ENCODE measurements at places on chromosomes 7 and 10. TPM values are rescaled to one million over a fixed set of nuclear protein-coding genes. Genes with fewer than 3 reads are reported as not detected.

DNA sequence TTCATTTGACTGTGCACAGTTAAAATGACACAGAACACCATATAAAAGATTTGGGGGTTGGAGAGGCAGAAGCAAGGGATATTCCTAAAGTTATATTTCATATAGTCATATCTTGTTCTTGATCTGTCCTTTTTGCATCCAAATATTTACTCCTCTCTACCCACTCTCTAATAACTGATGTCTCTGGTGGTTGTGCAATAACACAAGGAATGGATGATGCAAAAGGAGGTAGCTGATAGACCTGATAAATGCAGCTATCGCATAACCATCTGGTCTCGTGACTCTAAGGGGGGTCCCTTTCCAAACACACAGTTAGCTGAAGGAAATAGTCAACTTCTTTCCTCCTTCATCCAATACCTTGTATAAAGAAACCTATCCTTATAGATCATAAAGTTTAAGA is 123.1 kb downstream of the POLR1F start:
- no peak for DNase-seq

DNA sequence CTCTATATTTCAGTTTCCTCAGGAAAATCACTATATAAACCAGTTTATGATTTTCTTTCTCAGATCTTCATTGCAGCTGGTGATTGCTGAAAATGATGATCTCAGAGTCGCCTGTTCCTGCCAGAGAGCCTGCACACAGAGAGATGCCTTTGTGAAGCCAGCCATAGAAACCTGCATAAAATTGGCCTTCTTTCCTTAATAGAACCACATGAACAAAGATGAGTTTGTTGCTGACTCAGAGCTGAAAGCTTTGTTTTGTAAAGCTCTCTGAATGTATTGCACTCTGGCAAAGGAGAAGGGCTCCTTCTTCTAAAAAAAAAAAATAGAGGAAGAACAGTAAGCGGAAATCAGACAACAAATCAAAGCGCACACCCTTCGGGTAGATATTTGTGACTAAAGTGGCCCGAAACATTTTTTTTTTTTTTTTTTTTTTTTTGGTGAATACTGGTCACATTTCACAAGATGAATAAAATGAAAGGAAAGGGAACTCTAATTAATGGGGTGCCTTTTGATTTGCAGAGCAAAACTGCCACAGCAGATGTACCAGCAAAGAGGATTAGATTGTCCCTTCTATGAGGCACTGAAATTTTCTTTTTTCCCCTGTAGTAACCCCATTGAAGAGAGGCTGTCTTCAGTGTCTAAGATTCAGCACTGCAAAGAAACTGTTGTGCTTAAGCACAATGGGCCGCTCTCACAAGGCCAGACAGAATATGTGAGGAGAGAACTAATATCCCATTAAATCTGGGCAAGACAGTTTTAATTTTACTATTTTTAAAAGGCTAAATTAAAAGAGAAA is 75.1 kb upstream of the PTPRZ1 start:
- DNase-seq: no peak

DNA sequence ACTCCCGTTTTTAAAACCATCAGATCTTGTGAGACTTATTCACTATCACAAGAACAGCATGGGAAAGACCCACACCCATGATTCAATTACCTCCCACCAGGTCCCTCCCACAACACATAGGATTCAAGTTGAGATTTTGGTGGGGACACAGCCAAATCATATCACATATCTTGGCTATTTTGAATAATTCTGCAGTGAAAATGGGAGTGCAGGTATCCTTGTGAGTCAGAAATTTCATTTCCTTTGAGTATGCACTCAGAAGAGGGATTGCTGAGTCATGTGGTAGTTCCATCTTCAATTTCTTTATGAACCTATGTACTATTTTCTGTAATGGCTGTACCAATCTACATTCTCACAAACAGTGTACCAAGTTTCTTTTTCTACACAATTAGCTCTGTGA is 125.8 kb downstream of the ANKRD7 start:
- DNase-seq: no peak

GRCh38 chr10:58723966-58724365 is 211.3 kb downstream of the BICC1 start:
- DNase-seq: no peak

DNA sequence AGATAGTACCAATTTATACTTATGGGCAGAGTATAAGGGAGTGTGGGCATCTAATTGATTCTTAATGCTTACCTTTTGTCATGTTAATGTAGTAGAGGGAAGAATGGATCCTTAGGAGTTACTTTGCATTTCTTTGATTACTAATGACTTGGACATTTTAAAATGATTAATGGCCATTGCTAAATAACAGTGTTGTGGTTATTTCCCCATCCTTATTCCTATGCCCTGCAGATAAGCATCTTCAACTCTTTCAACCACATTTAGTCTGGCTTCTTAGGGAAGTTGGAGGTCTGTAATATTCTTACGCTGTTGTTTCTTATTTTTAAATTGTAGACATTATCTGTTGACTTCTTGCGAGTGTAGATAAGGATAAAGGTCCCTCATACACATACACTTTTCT is 37.2 kb downstream of the KAT6B start:
- no peak for DNase-seq

Gene CHST15
- 2.4 TPM for total RNA-seq

Gene FGL2
- not detected for total RNA-seq

Measured in glutamatergic neuron (in vitro differentiated cells).